GM12878 (cell line): ENCODE measurements at places on chromosomes 2 and 18.

- DNase-seq = no peak
Measured at GRCh38 chr2:41160439-41160838, 708.5 kb upstream of the SLC8A1 start.

DNA sequence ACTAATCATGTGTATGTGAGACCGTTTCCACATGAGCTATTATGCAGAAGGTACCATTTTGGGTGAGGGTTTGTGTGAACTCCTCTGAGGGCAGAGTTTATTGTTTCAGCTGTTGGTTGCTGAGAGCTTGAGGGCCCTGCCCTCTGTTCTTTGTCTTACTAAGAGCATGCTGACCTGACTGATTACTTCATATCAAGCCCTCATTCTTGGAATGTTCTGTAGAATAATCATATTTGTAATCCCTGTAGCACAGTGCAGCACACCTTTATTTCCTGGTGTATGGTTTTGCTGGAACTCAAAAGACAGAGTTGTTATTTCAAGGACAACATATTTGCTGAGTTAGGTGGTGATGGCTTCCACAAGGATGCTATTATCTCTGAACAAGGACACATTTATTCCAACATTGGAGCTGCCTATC is 118.5 kb downstream of the GALNT3 start:
- no peak for DNase-seq

GRCh38 chr18:55790296-55790695 is 202.3 kb upstream of the TCF4 start:
- DNase-seq = no peak

- DNase-seq = no peak
Measured at GRCh38 chr2:179569831-179570233, 291.6 kb downstream of the ZNF385B start.

- no peak for DNase-seq
Measured at GRCh38 chr2:217102956-217103355, 243.1 kb upstream of the TNP1 start.

GRCh38 chr2:194545978-194546377 is 1111.0 kb upstream of the SLC39A10 start:
- DNase-seq = no peak

DNA sequence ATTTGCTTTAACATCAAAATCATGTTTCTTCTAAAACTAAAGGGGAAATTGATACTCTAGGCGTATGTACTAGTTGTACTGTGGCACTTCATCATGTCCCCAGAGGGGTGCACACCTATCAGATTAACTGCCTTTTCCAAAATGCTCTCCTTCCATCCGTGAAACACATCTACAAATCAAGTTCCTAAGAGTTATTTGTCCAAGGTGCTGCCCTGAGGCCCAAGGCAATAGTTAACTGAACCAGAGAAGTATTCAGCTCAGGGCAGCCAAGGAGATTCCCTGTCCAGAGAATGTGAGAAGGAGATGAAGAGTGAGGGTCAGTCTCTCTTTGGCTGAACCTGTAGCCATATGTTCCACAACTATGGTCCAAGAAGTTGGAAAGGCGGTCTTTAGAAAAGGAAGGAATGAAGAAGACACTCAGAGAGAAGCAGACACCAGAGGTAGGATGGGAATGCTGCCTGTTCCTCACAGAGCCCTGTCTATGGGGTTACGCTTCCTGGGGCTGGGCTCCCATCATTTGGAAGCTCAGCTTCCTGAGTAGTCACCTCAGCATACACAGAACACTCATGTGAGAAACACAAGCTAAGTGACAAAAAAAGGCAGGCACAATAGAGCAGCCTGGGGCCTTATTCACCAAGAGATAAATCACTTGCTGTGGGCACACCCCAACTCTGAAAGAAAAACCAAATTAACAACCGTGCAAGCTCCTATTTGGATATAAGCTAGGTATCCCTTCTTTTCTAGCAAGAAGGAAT is 55.6 kb downstream of the ANKRD44 start:
- no peak for DNase-seq

DNA sequence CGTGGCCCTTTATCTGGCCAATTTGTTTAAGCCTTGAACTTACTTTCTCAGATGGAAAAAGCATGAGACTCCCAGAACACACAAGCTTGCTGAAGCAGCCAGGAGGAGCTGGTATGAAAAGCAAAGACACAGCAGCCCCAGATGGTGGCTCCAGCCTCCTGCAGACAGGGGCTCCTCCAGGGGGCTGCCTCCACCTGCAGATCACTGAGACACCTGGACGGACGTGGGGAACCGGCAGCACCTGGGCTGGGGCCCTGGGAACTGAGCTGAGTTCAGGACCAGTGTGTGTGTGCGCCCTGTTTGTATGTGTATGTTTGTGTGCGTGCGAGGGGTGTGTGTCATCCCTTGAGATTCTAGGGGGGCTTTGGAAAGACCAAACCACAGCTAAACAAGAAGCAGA is 8.6 kb downstream of the CYS1 start:
- no peak for DNase-seq

DNA sequence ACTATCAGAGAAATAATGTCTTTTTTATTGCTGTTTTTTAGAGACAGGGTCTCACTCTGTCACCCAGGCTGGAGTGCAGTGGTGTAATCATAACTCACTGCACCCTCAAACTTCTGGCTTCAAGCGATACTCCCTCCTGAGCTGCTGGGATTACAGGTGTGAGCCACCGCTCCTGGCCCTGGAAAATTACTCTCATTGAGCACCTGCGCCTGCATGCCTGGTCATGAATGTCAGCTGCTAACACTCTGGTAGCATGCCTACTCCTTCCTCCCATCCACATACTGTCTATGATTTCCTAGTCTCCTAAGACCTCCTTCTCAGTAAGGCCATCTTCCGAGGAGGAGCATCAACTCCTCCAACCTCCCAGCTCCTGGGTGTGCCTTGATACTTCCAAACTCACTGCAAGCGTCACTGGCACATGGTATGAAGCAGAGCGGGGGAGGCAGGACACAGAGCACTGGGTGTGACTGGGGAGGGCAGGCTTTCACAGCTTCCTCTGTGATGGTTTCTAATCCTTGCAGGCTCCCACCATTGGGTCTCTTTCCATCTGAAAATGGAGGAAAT is 1.6 kb upstream of the MAP2 start:
- no peak for DNase-seq

DNA sequence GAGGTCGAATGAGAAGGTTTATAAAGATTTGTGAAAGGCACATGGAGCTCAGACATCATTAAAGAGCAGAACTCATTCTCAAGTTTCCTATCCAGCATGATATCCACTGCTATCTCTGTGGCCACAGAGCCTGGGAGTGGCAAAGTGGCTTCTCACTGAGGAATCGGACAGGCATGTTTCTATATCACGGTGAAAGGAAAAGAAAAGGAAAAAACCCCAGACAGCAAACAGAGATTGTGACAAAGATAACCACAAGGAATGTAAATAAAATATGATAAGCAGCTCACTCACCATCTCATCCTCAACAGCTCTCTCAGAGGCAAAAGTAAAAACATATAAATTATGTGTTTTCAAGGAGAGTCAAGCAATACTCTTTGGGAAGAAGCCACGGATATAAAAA is 2.5 kb downstream of the PID1 start:
- DNase-seq = no peak

DNA sequence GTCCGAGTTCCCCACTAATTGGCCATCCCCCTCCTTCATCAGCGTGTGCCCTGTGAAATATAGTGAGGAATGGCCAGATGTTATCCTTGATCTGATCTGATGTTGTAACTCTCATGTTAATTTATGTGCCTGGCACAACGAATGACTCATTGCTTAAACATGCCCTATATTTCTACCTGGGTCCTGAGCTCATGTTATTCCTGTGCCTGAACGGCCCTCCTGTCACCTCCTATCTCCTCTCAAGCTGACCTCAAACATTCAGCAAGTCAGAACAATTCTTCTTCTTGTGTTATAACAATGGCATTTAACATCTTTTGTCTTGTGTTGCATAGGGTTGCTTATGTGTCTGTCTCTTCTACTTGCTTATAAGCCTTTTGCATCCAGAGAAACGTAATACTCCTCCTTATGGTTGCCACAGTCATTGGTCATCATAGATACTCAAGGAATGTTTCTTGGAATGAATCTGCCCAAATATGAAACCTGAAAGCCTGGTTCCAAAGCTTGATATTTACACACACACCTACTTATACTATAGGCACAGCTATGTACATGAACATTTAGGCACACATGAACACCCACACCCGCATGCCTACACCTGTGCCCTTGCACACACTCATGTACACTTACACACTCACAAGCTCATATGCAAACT is 80.2 kb upstream of the PHLPP1 start:
- DNase-seq = no peak

- DNase-seq = no peak
Measured at GRCh38 chr18:26655525-26656430, 107.4 kb upstream of the KCTD1 start.

DNA sequence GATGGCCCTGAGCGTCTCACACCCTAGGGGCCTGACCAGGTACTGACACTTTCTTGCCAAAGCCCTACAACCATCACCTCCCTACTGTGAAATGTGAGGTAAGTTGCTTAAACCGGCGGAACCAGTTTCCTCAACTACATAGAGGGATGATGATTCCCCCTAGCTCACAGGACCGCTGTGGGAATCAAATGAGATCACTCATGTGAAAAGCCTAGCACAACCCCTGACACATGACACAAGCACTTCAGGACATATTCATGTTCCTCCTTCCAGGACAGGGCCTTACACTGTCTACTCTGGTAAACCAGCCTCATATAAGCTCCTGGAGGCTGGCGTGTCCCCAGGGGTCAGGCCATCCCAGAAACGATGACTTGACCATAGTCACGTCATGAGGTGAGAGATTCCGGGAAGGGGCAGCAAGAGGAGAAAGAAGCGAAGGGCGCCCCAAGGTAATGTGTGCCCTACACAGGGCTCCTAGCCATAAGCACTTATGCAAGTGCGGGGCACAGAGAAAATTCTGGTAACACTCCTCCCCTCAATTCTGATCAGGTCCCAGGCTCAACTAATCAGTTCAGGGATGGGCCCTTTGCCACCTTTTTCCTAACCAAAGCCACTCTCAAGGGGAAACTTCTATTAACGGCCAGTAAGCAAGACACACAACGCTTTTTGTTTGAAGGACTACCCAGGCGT is 49.5 kb downstream of the C2orf42 start:
- peak; percentile 88 for DNase-seq

DNA sequence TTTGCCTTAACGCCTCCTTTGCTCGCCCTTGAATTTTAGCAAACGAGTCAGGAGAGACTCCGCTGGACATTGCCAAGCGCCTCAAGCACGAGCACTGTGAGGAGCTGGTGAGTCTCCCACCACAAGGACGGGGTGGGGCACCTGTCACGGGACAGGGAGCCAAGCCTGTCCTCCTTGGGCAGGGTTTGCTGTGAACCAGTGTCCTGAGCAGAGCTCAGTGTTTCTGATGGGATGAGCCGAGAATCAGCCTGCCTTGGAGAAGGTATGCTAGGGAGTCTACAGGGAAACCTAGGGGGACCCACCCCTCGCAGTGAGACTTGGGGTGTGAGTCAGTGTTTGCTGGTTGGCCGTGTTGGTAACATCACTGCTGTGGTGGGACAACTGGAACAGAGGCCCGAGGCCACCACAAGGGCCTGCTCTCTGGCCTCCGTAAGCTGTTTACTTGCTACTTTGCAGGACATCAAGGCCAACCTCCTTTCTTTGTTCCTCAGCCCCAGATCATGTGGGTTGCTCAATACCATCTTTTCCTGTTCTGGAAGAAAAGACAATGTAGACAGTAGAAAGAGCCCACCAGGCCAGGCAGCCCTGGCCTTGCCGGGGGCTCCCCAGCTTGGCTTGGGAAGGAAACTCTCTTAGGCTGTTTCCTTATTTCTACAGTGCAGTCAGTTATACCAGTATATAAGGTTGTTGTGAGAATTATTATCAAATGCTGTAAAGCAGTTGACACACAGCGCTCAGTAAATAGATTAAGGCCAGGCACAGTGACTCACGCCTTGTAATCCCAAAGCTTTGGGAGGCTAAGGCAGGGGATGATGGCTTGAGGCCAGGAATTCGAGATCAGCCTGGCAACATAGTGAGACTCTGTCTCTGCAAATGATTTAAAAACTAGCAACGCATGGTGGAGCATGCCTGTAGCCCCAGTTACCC is 42.4 kb downstream of the ITGB1BP1 start:
- no peak for DNase-seq

DNA sequence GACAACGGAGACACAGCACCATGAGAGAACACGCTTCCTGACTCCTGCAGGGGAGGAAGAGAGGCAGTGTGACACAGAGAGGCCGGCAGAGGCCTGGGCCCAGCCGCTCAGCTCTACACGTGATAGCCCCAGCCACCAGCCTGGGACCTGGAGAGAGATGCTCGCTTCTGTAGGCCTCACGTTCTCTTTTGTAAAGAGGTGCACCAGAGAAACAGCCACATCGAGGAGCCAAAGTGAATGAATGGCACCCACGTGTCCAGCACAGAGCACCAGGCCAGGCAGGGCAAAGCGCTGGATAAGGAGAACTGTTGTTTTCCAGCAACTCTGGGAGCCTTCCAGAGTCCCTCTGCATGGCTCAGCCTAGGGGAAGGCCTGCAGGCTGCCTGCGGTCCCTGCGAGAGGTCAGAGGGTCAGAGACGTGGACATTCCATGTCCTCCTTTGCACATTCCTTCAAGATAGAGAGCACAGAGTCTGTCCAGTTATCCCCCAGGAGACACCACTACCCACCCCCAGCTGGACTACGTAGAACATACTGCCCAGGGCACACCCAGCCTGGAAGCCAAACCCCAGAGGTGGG is 14.2 kb downstream of the LIMS2 start:
- DNase-seq = no peak

- no peak for DNase-seq
Measured at GRCh38 chr2:225008935-225009334, 33.3 kb downstream of the DOCK10 start.

GRCh38 chr2:181953881-181954537 is 31.6 kb upstream of the PPP1R1C start:
- peak; percentile 19 for DNase-seq

DNA sequence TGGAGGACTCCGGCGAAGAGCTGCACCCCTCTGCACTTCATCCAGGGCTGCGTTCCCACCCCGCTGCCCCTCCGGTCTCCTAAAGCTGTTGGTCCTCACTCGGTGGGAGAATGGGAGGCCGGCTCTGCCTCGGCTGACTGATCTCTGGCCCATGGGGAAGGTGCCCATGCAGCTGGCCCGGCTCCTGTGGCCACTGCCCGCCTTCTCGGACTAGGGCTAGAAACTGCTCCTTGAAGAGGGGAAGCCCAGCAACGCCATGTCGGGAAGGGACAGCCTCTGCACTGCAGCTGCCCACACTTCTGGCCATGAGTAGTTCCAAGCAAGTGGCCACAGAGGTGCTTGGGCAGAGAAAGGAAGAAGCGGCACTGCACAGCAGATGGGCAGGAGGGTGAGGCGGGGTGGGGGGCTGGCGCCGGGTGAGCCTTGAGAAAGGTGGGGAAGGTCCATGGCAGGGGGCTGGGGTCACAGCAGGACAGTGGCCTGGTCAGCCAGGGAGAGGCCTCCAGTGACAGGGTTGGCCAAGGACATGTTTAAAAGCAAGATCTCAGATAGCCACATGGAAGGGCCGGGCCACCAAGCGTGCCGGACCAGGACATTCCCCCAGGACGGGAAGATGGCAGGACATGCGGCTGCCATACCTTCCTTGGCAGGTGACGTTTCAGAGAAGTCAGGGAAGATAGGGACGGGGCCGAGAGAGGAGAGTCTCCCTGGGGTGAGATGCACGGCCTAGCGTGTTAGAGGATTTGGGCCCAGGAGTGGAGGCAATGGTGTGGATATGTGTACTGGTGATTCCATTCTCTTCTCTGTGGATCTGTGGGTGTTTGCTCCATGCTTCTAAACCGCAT is 158.8 kb upstream of the HDAC4 start:
- no peak for DNase-seq
